ENCODE measurements at places on chromosomes 1 and 21.
A peak's percentile ranks its signal among the peaks of the same experiment; 100 is the strongest.

DNA sequence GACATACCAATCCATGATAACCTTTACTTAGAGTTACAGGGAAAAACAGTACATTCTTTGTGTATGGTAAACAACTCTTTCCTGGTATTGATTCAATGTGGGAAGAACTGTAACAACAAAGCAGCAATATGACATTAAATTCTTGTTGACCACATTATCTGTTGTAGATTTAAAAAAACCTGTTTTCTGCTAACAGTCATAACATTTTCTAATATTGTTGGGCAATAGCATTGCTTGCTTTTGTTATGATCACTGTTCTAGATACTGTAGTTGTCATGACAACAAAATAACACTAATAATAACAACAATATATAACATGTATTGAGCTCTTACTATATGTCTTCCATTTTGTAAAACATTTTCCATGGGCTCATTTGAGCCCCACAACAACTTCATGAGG is 54.2 kb downstream of the PDE4B start:
- no peak for DNase-seq

GRCh38 chr1:202287196-202287595 is 54.5 kb downstream of the UBE2T start:
- DNase-seq, result no peak

- no peak for DNase-seq
These were observed 270.9 kb downstream of the CHRM3 start for GRCh38 chr1:239657291-239657690.

DNA sequence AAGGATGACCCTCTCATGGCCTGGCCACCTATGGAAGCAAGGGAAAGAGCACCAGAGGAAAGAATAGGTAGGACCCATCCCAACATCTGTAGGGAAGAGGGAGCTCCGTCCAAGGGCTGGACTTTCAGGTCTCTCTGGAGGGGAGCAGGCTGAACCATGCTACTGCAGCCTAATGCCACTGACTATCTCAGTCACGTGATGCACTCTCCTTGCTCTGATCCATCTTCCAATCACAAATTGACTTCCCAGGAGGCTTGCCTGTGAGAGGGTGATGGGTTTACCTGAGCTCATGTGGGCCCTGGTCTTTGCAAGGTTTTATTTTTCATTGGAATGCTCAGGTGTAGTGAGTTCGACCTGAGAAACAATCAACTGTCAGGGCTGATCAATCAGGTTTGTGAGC is 128.8 kb downstream of the CACNA1E start:
- no peak for DNase-seq

DNA sequence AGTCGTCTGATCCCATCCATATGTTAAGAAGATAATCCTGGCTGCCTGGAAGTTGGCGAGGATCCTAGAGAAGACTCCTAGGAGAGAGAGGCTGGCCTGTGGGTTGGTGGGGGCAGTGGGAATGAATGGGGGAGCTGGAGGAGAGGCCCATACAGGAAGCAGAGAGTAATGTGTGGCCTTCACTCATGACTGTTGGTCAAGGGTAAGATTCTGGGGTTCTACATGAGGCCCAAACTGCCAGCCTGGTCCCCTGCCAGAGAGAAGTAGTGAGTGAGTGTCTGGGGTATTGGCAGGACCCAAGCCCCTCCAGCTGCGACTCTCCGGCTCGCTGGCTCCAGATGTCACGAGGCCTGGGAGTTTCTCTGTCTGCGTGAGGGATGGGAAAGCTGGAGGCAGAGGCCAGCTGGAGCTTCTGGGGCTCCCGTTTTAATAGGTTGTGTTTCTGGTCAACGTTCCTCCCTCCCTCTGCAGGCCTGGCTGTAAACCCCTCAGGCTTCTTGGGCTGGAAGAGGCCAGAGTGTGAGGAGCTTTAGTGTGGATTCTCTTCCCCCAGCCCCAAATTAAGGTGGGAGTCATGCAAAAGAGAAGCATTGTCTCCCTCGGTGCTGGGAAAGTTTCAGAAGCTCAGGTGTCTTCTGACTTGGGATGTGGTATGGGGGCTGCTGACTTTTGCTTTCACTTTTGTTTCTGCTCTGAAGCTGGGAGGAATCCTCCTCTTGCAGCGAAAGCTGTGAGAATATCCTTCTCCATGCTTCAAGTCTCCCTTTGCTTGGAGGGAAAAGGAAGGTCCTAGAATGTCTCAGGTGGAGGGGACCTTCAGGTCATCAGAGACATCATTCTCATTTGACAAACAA is 2.6 kb downstream of the TMEM51 start:
- DNase-seq, result no peak

GRCh38 chr1:91549041-91549735 is 48.5 kb downstream of the CDC7 start:
- no peak for DNase-seq

GRCh38 chr1:50968821-50969610 is 1.0 kb upstream of the CDKN2C start:
- DNase-seq, result peak; percentile 26

GRCh38 chr1:63915121-63915520 is 141.3 kb downstream of the ROR1 start:
- peak; percentile 21 for DNase-seq

- no peak for DNase-seq
These were observed 8.0 kb upstream of the PLCH2 start for GRCh38 chr1:2468041-2468472.

GRCh38 chr1:89259283-89259971 is 13.2 kb downstream of the GBP5 start:
- DNase-seq, result no peak

DNA sequence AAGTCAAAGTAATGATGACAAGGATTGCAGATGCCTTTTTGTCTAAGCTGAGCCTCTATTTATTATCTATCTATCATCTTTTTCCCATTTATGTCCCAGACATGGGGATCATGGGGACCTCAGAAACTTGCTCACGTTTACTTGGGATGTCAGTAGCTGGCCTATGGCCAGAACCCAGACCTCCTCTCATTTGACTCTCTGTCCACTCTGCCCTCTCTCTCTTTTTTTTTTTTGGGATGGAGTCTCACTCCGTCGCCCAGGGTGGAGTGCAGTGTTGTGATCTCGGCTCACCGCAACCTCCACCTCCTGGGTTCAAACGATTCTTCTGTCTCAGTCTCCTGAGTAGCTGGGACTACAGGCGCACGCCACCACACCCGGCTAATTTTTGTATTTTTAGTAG is 3.7 kb upstream of the ID3 start:
- no peak for DNase-seq

GRCh38 chr1:94384485-94385265 is 33.5 kb upstream of the ABCD3 start:
- DNase-seq, result no peak

DNA sequence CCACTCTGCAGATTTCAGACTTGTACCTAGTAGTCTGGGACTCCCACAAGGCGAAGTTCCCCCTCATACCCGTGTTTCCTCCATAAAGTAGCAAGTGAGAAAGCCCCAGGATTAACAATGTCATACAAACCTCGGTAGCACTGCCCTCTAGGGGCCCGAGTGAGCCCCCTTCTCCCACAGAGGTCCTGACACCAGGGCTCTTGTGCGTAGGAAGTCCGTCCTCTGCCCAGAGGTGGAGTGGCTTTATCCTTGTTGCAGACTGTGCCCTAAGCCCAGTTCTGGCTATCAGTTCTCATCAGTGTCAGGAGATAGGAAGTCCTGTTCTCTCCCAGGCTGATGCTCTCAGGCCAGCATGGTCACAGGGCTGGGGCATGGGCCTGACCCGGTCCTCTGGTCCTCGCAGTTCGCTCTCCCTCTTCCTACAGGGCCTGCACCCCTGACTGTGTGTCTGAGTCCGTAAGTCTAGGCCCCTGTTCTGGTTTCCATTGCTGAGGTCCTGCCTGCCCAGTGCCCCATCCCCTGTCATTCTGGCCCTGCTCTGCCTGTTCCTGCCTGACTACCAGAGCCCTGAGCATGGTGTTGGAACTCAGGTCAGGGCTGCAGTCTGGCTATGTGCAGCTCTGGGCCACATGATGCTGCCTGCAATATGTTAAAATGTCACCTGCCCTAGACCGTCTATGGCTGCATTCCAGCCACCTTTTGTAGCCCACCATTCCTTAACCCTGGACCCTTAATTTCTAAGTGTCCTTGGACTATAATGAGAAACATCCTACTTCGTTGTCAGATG is 285.6 kb downstream of the ASTN1 start:
- DNase-seq, result peak; percentile 4

DNA sequence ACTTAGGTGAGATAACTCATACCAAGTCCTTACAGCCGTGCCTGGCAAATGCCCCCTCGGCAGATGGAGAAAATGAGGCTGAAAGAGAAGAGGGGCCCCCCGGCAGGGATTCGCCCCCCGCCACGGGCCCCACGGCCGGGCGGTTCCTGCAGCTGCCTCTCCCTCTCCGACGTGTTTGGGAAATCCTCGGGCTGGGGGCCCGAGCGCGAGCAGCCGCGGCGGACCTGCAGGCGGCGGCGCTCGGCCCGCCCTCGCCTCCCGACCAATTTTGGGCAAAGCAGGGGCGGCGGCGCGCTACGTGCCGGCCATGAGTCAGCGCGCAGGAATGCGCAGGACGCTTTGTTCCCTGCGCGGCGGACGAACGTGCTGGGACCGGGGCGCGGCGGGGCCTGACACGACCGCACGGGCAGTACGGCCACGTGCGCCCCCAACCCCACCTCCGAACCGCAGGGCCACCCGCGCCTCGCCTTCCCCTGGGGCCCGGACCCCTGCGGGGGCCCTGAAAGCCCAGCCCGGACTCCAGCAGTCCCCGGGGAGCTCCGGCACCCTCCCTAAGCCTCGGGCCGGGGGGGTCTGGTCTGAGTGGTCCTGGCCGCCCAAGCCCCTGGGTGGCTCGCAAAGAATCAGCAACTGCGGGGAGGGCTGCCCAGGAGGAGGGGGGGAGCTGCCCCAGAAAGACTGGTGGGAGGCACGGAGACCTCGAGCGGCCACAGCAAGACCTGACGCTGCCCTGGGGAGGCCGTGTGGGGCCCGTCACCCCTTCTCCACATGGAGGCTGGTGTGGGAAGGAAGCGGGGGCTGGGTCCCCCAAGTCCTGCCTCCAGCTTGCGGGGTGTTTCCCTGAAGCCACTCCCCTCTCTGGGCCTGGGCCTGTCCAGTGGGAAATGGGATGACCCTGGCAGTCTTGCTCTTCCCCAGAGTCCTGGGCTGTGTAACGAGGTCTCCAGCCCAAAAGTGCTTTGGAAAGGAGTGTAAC is 11.9 kb upstream of the EDN2 start:
- DNase-seq, result no peak
